ENCODE measurements at places on chromosomes 13 and 19.

- DNase-seq: no peak
Observed at GRCh38 chr19:15170345-15170744, 30.4 kb downstream of the NOTCH3 start.

- DNase-seq: no peak
Observed at GRCh38 chr13:30920162-30920909, 12.1 kb upstream of the TEX26 start.

- no peak for DNase-seq
Observed at GRCh38 chr19:28471731-28472510, 741.0 kb downstream of the UQCRFS1 start.

DNA sequence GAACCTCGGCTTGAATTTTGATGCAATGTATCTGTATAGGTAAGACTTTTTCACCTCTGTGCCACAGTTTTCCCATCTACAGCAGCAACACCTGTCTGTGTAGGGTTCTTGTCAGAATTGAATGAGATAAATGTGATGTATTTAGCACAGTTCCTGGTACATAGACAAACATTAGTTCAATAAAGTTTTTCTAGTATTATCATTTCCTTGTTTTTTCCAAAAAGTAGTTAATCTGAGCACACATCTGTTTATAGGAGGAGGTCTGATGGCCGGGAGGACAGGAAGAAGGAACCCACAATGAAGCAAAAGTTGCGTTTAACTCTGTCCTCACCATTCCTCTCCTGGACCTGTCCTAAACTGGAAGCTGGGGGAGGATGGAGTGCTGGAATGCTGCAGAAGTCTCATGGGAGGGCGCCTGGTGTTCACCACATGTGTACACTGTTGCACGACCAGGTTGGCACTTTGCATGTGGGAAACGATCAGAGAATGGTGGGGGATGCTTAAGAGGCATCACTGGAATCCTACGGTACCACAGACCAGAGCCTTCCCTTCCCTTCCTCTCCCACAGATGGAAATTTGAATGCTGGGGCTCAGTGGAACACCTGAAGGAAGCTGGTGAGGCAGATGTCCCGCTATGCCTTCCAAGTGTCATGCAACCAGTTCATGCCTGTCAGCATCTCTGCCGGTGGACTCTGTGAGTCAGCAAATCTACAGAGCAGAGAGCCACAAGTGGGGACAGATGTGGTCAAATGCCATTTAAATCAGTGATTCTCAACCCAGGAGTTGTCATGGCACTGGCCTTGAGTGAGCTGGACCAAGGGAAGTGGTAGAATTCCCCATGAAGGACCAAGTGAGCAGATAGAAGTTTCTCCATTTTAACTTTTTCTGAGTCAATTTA is 315.6 kb downstream of the DLEU7 start:
- no peak for DNase-seq

DNA sequence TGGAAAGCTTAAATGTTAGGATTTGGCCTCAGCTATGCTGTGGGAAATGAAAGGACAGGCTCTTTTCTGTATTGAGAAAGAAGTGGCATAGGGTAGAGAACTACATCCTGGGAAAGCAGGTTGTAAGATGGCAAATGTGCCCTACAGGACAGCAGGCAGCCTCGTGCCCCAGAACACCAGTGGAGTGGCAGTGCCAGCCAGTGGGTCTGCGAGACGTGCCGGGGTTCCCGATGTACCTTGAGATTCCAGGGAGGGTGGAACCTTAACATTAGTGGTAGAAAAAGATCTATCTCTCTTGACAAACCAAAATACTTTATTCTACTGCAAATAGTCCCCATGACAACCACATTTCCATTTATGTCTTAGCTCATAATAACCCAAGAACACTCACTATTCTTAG is 42.7 kb downstream of the DCLK1 start:
- no peak for DNase-seq

- DNase-seq: peak; percentile 65
Observed at GRCh38 chr19:19562665-19563347, 24.7 kb downstream of the CILP2 start.

GRCh38 chr19:46919324-46919723 is 58.5 kb downstream of the ARHGAP35 start:
- DNase-seq: peak; percentile 53

DNA sequence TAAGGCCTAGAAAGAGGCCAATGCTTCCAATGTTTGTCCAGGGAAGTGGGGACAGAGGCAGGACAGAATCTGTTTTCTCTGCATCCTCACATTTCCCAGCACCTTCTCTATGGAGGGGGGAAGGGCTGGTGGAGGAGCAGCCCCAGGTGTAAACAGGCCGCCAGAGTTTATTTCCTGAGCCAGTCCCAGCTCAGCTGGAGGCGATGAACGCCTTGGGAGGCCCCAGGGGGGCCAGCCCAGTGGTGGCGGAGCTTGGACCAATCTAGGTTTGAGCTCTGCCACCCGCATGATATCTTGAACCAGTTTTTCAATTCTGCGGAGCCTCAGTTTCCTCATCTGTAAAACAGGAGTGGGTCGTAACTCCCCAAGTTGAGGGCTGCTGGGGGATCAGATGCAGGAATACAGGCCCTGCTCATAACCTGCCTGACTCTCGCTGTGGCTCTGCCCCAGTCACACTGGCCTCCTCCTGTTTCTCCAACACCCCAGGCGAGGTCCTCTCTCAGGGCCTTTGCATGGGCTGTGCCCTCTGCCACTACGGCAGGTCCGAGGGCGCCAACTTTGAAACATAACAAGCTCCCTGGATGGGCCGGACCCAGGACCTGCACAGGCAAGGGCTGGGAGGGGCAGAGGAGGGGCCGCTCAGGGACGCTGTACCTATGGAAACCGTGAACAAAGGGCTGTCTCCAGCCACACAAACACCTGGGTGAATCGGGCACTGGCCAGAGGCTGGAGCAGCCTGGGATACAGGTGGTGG is 1.1 kb downstream of the TNFAIP8L1 start:
- DNase-seq: no peak

GRCh38 chr13:38656699-38657098 is 30.2 kb upstream of the FREM2 start:
- DNase-seq: no peak

- DNase-seq: peak; percentile 67
Observed at GRCh38 chr19:46639358-46640182, 3.6 kb upstream of the GNG8 start.

DNA sequence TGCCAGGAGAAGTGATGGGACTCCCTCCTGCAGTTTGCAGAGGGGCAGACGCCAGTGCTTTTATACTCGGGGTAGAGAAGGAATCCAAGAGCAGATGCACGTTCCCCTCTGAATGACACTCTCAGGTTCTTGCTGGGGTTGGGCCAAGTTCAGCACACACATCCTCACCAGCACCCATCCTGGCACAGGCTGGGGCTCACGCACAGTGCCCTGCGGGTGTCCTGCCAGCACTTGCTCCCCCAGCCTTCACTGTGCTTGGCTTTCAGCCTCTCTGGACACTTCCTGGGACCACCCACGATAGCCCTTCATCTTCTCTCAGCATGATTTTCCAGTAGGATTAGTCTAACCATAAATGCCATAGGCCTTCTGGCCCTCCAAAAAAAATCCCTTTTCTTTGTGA is 158.6 kb downstream of the ZNF536 start:
- no peak for DNase-seq

DNA sequence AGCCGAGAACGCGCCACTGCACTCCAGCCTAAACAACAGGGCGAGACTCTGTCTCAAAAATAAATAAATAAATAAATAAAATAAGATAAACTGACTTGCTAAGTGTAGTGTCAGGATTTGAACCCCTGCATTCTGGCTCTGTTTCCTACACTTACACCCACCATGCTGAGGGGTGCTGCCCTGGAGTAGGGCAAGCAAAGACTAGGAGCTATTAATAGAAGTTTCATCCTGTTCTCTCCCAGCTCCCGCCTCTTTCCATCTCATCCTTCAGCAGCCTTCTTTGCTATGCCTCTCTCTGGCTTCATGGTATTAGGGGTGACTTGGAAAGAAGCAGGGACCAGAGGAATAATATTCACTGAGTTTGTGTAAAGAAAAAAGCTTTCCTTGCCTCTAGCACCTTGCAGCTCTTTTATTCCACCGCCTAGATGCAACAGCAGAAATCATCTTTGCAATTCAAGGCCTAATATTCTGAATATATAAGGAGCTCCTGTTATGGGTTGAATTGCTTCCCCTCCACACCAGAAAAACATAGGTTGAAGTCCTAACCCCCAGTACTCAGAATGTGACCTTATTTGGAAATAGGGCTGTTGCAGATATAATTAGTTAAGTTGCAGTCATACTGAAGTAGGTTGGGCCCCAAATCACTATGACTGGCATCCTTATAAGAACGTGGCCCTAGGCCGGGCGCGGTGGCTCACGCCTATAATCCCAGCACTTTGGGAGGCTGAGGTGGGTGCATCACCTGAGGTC is 8.7 kb upstream of the PLAUR start:
- no peak for DNase-seq

GRCh38 chr19:51246164-51246552 is 4.7 kb upstream of the SIGLECL1 start:
- DNase-seq: no peak

- no peak for DNase-seq
Observed at GRCh38 chr13:25689539-25689938, 317.8 kb downstream of the ATP8A2 start.

GRCh38 chr13:24925318-24926231 is 161.6 kb downstream of the RNF17 start:
- DNase-seq: no peak

DNA sequence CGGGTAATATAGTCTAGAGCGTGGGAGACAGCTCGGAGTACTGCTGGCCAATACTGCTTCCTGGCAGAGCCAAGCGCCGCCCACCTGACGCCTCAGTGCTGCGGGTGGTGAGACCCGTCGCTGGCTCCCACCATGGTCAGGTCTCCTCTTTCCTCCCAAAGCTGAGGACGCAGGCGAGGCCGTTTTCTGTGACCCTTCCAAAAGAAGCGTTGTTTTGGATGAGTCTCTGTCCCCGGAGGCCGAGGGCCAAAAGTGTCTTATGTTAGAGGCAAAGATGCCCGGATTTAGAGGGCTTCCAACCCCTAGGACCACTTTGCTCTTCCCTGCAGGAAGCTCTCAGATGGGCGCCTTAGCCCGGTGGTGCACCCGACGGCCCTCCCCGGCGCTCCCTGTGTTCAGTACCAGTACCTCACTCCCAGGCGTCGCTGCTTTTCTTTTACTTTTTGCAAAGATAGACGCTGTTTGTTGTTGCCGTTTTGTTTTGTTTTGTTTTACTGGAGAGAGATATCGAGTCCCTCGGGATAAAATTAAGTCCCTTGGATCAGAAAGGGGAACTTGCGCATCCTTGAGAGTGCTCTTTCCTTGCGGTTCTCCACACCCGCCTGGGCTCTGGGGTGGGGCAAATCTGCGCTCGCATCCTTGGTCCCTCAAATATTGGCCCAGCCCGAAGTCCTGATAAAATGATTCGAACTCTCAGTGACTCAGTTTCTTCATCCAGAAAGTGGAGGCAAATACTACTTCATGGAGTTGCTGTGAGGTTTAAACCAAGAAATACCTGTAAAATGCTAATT is 7.0 kb downstream of the PDX1 start:
- DNase-seq: no peak

GRCh38 chr19:39951065-39951650 is 16.7 kb upstream of the FCGBP start:
- peak; percentile 2 for DNase-seq

- peak; percentile 70 for DNase-seq
Observed at GRCh38 chr19:43664018-43664417, 6.0 kb downstream of the PLAUR start.

DNA sequence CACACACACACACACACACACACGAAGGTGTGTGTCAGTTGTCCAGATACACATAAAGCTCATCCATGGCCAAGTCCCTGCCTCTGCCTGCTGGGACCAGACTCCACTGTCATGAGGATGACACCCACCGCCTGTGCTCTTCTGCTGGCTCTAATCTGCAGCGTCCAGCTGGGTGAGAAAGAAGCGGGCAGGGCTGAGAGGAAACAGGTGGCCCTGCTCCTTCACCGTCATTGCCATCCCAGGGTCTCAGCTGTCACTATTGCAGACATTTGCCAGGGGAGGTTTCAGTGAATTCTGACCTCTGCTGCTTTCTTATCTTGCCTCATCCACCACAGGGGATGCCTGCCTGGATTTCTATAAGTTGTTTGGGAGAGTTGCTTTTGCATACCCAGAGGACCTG is 31.4 kb downstream of the SCGB2B2 start:
- no peak for DNase-seq

DNA sequence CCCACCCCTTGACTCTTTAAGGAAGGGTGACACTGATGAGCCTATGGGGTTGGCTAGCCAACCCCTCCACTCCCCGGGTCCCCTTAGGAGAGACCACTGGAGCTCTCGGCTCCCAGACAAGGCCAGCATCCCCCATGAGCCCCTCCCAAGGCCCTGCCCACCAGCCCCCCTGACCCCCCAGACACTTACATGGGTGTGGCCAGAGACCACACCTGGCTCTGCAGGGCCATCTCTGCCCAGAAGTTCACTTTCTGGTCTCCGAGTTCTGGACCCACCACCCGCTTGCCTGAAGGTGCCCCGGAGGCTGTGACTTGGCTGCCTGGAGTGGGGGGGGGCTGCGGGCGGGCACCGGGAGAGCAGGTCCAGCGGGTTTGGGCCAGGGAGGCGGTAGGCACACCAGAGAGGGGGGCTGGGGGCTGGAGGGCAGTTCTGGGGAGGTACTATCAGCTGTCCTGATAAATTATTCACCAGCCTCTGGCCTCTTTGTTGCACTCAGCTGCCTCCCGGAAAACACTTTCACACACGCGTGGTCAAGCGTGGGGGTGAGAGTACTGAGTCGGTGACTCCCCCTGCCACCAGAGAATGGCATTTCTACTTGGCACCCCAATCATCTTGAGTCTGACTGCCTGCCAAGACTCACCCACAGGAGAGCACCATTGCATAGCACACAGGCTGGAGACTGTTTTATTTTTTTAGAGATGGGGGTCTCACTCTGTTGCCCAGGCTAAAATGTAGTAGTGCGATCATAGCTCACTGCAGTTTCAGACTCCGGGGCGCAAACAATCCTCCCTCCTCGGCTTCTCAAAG is at the start of gene PALM3:
Gene PALM3, minus strand, starts transcription at position 326 of the 807 bp plus-strand sequence. Its CDS starts 96 bp downstream, at position 230.
- DNase-seq: no peak

GRCh38 chr13:24916464-24916863 is 152.5 kb downstream of the RNF17 start:
- no peak for DNase-seq

DNA sequence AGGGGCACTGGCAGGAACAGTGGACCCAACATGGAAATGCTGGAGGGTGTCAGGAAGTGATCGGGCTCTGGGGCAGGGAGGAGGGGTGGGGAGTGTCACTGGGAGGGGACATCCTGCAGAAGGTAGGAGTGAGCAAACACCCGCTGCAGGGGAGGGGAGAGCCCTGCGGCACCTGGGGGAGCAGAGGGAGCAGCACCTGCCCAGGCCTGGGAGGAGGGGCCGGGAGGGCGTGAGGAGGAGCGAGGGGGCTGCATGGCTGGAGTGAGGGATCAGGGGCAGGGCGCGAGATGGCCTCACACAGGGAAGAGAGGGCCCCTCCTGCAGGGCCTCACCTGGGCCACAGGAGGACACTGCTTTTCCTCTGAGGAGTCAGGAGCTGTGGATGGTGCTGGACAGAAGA is 4.1 kb downstream of the KLK2 start:
- DNase-seq: no peak

GRCh38 chr13:100356889-100357288 is 231.7 kb downstream of the GGACT start:
- DNase-seq: no peak

- no peak for DNase-seq
Observed at GRCh38 chr19:18147396-18147795, 5.6 kb upstream of the PIK3R2 start.

GRCh38 chr19:47069795-47070194 is 21.4 kb upstream of the TMEM160 start:
- no peak for DNase-seq

Measured in activated naive CD4-positive, alpha-beta T cell treated with anti-CD3 and anti-CD28 coated beads for 36 hours (primary cell).